ENCODE measurements at places on chromosomes 2 and 18.

DNA sequence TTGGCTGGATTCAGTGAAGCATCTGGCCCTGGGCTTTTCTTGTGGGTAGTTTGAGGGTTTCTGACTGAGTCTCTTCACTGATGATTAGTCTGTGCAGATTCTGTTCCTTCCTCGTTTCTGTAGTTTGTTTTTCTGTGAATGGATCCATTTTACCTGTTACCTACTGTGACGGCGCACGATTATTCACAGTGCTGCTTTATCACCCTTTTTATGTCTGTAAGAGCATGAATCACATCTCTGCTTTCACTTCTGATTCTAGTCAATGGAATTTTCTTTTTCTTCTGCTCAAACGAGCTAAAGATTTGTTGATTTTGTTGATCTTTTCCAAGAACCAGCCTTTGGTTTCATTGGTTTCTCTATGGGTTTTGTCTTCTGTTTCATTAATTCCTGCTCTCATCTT lies 60.8 kb downstream of the SLC66A2 start:
- DNase-seq, result no peak

DNA sequence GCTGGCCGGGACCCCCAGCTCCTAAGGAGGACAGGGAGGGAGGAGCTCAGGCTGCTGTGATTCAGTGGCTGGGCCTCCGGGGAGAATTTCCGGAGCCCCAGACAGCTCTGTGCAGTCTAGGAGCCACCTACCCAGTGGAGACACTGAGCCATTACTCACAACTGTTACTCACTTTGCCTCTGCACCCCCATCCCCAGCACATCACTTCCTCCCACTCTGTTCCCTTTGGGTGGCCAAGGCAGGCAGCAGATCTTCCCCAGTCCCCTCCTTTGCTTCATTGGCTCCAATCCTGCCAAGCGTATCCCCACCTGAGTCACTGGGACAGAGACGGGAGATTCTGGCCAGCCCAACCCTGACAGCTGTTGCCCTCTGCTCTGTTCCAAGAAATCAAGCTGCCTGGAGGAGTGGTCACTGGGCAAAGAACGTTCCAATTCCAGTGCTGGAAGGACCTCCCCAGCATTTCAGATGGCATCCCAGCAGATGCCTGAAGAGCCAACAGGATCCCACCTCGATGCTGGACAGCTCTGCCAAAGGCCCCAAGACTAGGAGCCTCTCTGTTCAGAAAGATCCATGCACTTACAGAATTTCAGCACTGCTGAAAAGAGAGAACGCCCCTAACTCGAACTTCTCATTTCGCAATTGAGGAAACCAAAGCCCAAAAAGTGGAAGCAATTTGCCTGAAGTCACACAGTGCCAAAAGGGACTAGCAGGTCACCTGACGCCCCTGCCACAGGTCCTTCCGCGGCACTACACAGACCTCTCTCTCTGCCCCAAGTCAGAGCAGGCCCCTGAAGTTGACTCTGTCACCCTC lies 68.3 kb downstream of the TNS1 start:
- no peak for DNase-seq

DNA sequence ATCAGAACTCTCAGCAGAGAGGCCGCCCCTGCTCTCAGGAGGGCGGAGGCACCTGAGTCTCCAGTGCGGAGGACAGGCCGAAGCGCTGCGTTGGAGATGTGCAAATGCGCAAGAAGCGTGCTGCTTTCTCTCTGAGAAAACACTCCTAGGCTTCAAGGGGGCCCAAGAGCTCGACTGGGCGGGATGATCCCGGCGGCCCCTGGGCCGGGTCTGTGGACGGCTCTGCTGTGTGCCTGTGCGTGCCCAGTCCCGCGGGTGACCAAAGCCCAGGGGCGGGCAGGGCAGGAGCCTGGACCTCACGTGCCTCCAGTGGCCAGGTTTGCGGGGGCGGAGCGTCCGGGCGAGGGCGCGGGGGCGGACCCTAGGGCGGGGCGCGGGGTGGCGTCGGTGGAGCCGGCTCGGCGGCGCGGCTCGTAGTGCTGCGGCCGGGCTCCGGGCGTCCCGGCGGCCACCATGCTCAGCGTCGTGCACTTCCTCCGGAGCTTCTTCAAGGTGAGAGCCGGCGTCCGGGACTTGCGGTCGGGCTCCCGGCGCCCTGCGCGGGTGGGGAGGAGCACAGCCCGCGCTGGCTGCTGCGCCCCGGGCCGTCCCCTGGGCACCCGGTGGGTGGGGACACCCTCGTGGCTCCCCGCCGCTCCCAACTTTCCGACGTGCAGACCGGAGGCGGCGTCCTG lies at the start of gene ARHGEF4:
ARHGEF4 (plus strand) TSS at position 414 of the 674 bp plus-strand sequence; CDS start at position 454, 40 bp downstream.
- no peak for DNase-seq

- DNase-seq, result no peak
These were observed 20.5 kb downstream of the CYP27A1 start for GRCh38 chr2:218802386-218802994.

GRCh38 chr2:7358865-7359447 lies 441.7 kb downstream of the RNF144A start:
- no peak for DNase-seq

GRCh38 chr2:144490017-144490416 lies 29.9 kb downstream of the ZEB2 start:
- no peak for DNase-seq

DNA sequence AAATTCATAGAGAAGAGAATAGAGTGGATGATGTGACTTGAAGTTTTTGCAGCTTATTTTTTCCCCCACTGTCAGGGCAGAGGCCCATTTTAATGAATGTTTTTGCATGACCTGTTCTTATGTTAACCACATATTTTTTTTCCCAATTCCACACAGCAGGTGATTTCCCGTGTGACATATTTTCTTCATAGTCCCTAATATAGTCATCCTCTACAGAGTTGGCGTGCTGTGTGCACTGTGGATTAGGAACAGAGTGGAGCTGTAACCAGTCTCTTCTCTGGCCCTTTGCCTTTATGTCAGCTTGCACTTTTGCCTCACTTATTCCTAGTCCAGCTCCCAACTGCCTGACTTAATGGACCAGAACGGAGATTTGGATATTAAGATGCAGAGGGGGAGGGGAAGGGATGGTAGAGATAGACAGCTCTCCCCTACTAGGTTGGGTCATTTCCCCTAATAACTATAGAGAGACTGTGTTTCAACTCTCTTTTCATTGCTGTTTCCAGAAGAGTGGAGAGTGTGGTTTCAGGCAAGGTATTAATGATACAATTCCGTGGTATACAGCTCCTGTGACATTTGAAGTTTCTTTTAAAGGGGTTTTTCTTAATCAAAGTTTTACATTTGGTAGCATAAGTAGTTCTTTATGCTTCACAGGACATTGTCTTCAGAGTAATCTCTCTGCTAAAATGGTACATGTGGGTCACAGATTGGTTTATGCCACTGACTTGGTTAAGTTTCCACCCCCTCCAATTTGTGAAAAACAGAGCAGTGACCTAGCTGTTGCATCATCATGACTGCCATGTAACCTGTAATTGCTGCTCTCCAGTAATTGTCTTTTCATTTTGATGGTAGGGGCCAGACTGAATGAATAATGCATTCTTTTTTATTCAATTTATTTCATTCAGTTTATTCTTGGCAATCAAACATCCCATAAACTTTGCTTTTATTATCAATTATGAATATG lies 161.3 kb downstream of the HAUS1 start:
- DNase-seq, result no peak

- DNase-seq, result no peak
These were observed 140.9 kb downstream of the CAPN13 start for GRCh38 chr2:30666266-30666874.

All from stimulated activated CD4-positive, alpha-beta T cell treated with anti-CD3 and anti-CD28 coated beads, Interleukin-4, amount 100 ng/mL, for 24 hours (primary cell).